ENCODE measurements at places on chromosomes 1 and 21.

DNA sequence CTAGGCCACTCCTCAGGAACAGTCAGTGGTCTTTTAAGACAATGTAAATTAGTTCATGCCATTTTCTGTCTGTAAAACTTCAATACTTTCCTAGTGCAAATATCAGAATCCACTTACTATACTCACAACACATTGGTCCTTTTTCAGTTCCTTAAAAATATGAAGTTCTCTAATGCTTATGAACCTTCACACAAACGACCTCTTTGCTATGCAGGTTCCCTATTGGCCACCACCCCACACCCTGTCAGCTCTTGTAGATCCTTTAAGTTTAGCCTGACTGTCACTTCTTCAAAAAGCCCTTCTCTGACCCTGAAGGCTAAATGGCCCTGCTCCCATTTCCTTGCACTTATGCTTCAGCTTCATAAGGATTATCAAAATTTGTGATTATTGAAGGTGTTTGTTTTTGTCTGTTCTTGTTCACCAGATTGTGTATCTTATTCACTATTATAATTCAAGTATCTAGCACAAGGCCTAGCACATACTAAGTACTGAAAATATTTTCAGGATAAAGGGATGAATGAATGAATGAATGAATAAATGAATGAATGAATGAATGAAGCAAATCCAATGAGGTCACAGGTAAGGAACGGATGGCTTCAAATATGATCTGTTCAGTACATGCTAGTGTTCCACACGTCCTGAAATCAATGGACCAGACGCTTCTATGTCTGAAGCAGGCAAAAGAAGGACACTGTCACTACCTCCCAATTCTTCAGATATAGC lies 373.9 kb downstream of the VAV3 start:
- DNase-seq, result no peak

DNA sequence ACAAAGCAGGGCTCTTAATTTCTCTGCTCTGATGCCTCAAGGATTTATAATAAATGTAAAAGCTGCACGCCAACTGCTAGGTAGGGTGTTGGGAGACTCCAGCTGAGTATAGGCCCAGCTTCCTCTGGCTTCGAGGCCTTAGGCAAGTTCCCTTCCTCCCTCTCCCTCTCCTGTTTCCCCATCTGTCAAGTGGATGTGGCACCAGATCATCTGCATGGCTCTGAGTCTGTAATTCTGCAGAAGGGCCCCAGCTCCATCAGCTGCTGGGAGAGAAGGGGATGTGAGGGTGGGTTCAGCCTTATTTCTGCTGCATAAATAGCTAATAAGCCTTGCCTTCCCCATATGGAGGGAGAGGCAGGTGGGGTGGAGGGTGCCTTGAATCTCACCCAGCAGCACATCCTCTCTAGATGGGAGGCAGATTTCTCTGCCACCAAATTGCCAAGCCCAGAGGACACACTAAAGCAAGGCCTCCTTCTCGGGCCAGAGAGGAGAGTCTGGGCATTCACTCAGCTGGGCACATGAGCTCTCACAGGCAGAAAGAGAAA lies 3.8 kb downstream of the TRIM62 start:
- DNase-seq, result no peak

GRCh38 chr1:218524526-218524925 lies 179.4 kb downstream of the TGFB2 start:
- no peak for DNase-seq

DNA sequence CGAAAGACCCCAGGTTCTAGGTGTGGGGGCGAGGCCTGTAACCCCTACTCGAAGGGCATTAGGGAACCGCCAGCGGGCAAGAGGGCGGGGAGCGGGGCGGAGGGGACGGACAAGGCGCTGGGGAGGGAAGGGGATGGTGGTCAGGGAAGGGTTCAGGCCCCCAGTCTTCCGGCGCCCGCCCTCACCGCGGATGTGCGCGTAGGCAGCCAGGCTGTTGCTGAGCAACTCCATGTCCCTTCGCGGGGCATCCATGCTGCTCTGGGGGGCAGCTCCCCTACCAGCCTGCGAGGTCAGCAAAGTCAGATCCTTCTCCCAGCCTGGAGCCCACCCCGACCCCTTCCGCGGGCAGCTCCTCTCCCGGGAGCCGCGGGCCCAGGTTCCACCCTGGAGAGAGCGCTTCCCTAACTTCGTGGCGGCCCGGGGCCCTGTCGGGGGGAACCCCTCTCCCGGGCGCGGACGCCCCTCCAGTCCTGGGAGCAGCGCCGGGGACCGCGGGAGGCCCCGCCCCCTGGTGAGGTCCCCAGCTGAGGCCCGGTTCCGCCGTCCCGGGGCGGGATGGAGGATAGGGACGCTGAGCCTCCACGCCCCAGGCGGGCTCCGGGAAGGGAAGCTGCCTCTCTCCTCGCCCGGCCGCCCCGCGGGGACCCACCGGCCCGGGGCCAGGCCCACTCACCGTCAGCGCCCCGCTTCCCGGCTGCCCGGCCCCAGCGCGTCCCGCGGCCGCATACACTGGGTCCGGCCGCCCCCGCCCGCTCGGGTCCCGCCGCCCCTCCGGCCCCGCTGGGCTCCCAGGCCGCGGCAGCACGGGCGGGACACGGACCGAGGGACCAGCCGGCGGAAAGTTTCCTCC lies 434 bp downstream of the EVA1B start:
- DNase-seq, result peak; percentile 57

DNA sequence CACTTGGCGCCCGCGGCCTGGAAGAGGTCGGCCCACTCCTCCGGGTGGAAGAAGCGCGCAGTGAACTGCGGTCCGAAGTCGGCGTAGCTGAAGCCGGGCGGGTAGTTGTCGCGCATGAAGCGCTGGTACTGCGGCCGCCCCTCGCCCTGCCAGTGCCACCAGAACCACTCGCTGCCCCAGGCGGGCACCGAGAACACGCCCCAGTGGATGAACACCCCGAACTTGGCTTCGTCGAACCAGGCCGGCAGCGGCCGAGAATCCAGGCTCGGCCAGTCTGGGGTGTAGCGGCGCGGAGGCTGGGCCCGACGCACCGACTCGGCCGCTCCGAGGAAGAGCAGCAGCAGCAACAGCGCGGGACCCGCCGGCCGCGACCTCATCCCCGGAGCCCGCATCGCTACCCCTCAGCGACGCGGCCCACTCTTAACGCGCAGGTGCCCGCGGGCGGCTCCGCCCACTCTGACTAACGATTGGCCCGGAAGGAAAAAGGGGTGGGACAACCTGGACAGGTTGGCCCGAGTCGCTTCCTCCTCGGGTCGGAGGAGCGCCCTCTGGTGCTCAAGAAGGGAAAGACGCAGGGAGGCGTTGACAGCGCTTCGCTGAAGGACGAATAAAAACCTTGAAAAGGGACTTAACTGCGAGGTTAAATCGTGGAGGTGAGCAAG lies at the start of gene FUCA1:
TSS of gene FUCA1 (minus strand) at position 396 of the 662 bp plus-strand sequence. CDS start at position 392, 4 bp downstream.
- DNase-seq, result peak; percentile 94

DNA sequence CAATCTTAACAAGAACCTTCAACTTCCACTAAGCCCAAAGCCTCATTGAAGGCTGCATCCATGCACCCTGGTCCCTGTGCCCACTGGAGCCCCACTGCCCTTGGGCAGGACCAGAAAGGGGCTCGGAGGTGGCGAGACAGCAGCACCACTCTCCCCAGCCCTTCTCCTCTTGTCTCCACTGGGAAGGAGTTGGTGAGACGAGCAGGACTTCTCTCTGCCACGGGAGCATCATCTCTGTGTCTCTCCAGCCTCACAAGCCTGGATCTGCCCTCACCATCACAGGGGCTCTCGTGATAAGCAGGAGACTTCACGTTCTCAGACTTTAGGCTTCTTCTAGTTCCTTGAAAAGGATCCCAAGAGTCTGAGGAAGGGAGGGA lies 7.2 kb upstream of the ETV3L start:
- no peak for DNase-seq

DNA sequence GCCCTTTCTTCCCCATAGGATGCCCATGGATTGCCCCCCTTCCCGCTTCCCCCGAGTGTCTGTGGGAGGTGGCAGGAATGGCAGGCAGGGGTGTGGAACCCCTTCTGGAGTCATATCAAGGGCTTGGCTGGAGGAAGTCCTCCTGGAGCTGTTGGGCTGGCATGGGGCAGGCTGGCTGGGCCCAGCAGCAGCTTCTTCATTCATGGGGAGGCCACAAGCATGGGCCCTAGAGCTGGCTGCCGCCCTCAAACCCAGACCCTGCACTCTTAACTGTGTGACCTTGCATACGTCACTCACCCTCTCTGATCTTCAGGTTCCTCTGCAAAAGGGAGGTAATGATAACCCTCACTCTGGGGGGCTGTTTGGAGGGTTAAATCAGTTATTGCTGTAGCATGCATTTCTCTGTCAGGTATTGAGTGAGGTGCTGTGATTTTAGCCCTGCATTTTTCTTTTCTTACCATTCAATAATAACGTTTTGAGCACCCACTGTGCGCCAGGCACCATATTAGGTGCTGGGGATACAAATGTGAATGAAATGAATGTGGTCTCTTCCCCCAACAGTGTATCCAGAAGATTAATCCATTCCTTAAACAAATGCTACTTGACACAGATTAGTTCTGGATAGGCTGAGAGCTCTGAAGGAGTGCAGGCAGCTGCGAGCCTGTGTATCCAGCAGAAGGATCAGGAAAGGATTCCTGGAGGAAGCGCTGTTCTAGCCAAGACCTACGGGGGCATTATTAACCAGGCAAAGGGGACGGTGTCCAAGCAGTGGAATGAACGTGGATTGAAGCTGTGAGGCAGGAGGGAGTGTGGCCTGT lies 9.3 kb downstream of the PCSK9 start:
- no peak for DNase-seq

DNA sequence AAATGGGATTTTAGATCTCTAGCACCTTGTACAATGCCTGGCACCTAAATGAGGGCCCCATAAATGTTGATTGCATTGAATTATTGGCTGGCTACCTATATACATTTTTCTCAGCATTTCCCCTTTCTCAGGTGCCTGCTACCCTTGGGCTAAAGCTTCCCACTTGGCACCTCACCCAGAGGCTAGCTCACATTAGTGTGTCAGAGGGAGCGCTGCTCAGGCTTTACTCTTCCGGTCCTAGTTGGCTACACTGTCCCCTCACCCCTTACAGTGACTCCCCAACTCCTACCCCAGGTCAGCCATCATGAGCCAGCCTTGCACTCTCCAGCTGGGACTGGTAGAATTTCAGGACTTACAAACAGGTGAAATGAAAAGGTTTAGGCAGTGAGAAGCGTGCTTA lies 9.5 kb downstream of the TRAF5 start:
- no peak for DNase-seq

DNA sequence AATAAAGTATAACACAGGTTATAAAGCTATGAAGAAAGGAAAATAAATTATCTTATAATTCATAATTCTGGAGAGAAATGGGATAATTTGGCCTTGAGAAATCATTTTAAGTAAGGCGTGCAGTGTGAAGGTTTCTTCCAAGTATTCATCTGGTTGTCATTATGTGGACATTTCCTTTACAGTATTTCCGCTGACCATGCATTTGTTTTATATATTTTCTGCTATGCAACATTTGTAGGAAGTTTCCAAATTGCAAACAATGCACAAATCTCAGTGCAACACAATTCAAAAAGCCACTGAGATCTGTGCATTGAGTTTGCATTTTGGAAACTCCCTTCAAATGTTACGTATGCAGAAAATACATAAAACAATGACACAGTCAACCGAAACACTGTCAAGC lies 17.8 kb downstream of the ZNF670 start:
- no peak for DNase-seq

- peak; percentile 89 for DNase-seq
These were observed 35.6 kb upstream of the PUM1 start for GRCh38 chr1:31101147-31101502.

GRCh38 chr1:107327446-107327845 lies 186.6 kb downstream of the NTNG1 start:
- no peak for DNase-seq

GRCh38 chr1:218439541-218440295 lies 94.6 kb downstream of the TGFB2 start:
- no peak for DNase-seq

- no peak for DNase-seq
These were observed 61.6 kb upstream of the PRDX6 start for GRCh38 chr1:173415490-173415889.

DNA sequence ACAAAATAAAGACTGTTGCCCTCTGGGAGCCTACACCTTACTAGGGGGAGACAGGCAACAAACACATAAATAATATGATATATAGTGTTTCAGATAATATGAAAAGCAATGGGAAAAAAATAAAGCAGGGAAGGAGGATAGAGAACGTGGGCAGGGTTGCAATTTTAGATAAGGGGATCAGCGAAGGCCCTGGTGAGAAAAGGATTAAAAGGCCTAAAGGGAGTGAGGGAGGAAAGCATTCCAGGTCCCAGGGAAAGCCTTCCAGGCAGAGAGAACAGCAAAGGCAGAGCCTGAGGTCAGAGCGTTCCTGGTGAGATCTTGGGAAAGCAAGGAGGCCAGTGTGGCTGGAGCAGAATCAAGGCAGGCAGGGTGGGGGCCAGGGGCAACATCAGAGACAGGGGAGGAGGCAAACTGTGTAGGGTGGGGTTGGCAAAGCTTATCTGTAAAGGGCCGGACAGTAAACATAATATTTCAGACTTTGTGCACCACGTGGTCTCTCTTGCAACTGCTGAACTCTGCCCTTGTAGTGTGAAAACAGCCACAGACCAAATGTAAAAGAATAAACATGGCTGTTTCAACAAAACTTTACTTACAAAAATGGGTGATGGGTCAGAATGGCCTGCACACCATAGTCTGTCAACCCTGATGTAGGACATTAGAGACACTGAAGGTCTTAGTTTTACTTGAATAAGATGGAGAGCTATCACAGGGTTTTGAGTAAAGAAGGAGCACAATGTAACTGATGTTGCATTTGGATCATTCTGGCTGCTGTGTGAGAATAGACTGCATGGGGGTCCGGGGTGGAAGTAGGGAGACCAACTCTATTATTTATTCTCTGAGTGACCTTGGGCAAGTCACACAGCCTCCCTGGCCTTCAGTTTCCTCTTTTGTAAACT lies 13.3 kb upstream of the CPT2 start:
- peak; percentile 69 for DNase-seq

- DNase-seq, result no peak
These were observed 321.7 kb upstream of the PLXNA2 start for GRCh38 chr1:208565756-208566440.

- no peak for DNase-seq
These were observed 52.6 kb downstream of the ABCA4 start for GRCh38 chr1:94068096-94068998.

DNA sequence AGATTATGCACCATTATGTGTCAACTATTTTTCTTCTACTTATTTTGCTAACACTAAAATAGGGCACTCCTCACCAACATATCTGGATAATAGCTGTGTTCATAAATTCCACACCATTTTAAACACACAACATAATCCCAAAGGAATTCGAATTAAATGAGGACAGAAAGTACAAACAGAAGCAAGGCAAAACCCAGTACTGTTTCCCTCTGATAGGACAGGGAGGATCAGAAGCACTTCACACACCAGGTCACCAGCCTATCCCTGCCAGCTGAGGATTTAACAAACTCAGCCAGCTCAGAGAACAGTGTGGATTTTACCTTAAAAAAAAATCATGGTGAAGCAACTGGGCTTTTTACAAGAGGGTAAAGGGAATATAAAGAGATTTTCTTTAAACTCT lies 20.0 kb downstream of the CRYZ start:
- DNase-seq, result no peak

- no peak for DNase-seq
These were observed 183.8 kb downstream of the DHRS3 start for GRCh38 chr1:12434174-12434573.

GRCh38 chr1:3156936-3157335 lies 87.9 kb downstream of the PRDM16 start:
- no peak for DNase-seq

Data from right lobe of liver (tissue), 6 donors.